ENCODE measurements at places on chromosomes 4 and X. TPM values are rescaled to one million over a fixed set of nuclear protein-coding genes. Genes with fewer than 3 reads are reported as not detected.

GRCh38 chr4:42955746-42956505 is 63.4 kb downstream of the GRXCR1 start:
- no peak for DNase-seq

DNA sequence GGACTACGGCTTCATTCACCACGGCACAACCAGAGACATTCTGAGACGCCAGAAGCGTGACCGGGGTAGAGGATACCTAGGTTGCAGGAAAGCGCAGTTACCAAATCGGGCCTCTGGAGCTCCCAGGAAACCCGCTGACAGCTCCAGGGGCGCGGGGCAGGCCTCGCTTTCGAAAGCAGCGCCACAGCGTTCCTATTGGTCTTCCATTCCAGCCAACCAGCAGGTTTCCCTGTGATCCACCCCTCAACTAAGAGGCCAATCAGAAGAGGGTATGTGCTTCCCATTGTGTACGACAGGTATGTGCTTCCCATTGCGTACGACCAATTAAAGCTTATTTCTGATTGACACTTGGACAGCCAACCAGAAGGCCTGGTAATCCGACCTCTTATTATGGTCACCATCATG is 14.9 kb downstream of the SNX12 start:
- DNase-seq: no peak

DNA sequence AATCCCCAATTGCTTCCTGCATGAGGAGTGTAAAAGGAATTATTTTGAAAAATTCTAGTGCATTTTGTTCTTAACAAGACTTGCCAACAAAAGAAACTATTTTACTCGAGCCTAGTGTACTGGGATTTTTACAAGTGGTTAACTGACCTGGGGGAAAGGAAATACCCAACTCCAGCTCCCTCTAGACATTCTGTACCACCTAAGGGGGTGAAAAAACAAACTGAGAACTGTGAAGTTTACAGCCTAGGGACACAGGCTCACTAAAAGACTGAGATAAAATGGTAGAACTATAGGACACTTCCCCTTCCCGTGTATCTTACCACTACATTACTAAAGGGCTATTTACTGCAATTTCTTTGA is 2.6 kb upstream of the ADH5 start:
- no peak for DNase-seq

DNA sequence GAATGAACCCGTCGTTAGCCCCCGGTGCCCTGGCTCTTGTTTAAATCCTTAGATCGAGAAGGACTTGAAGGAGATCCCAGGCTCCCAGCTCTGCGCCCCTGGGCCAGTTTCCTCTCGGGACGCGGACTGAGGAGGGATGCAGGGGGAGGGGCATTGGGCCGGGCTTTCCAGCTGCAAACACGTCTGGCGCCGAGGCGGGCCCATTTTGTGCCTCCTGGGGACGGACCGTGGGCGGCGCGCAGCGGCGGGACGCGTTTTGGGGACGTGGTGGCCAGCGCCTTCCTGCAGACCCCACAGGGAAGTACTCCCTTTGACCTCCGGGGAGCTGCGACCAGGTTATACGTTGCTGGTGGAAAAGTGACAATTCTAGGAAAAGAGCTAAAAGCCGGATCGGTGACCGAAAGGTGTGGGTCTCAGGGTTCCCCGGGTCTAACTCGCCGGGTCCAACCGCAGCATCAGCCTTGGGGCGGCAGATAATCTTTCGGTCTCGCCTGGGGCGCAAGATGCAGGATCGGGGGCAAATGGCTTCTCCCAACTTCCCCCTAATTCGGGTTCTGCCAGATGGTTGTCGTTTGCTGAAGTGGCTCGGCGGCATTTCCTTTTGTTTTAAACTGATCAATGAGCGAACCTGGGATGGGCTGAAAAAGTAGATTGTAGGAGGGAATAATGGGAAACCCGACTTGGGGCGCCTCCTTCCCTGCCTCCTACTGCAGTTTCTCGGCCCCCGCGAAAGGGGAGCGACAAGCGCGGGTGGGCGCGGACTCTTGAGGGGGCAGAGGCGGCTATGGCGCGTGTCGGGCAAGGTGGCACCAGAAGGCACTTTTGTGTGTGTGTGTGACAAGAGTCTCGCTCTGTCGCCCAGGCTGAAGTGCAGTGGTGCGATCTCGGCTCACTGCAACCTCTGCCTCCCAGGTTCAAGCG is 2.9 kb downstream of the PDGFRA start:
- no peak for DNase-seq

CFAP299 gene
- total RNA-seq: not detected

DNA sequence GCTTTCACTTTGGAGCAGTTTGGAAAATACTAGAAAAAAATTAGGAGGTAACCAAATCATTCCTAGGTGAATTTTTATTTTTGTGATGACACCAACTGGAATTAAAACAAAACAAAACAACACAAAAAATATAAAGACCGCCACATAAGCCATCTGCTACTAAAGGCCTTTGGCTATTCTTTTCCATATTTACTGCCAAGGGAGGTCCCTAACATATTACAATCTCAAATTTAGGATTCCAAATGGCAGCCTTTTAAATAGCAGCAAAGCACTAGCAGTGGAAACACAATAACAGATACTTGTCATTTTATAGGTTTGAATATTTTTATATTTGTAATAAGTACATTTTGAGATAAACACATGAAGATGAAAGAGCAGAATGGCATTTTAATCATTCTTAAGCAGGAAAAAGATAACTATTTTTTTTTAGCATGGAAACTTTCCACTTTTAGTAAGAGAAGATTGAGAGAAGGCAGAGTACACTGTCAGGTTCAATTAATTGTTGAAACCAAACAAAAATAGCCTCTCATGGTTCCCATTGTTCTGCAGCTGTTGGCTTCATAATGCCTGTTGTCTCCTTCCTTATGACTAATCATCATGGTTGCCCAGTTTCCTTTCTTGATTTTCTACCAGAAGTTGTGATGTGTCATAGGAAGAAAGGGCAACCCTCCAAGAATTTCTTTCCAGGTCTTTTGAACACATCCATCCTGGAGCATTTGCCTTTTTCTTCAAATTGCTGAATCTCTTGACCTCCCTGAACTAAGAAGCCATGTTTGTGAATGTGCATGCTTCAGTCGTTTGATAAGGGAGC is 219.0 kb upstream of the EMCN start:
- peak; percentile 93 for DNase-seq

- DNase-seq: peak; percentile 82
These were observed 245.8 kb downstream of the ARHGAP24 start for GRCh38 chr4:85720735-85721134.

DNA sequence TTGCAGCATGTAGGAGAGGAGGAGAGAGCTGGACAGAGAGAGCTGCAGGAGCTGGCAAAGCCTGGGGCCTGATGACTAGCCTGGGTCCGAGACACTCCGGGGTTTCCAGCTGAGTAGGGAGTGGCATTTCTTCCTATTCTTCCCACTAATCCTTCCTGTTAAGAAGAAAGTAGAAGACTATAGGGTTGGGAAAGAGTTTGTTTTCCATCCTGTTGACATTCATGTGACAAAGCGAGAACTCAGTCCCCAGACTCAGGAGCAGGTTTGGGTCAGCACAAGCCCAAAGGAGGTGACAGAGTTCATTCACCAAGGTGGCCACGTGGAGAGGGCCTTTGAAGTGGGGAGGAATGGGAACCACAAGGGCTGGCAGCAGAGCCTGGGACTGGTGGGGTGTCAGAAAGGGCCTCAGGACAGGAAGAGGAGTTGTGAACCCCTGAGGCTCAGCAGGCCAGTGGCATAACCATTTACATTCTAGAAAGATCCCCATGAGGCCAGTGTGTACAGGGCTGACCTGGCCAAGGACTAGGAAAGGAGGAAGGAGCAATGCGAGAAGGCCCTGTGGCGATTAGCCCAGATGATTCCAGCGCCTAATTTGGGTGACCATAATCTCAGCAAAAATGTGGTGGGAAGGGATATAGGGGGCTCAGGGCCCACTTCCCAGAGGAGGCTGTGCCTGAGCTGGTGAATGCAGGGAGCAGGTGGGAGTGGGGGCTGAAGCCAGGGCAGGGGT is 3.3 kb upstream of the HAUS3 start:
- DNase-seq: peak; percentile 17

DNA sequence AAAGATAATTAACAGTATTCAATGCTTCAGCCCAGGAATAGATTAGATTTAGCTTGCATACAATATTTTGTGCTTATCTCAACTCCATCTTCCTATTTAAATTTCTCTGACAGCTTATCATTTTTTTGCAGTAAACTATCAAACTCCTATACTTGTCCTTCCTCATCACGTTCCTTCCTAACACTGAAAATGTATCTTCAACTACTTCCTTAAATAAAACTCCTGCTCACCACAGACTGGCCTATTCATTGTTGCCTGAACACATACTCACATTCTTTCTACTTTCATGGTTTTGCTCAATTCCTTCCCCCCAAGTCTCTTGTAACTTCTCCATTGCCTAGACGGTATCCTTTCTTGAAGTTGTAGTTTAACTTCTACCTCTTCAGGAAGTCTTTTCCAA is 28.5 kb upstream of the PTPN13 start:
- DNase-seq: no peak

GRCh38 chr4:158870626-158871334 is 102.0 kb downstream of the FNIP2 start:
- no peak for DNase-seq

DNA sequence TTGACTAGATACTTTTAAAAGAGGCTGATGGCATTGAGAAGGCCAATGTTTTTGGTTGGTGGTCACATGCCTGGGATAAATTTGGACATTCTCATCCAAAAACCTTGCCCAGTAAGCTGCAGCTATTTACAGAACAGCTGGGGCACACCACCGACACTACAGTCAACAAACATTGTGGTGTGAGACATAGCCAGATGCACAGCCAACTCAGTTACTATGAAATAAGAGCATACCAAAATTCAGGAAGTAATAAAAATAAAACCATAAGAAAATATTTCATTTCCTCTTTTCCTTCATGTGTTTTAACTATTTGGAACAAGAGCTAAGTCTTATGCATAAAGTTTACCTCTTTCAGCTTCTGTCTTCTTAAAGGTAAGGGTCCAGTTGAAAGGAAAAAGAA is 8.8 kb downstream of the PPM1K start:
- no peak for DNase-seq

GRIA2 gene
- total RNA-seq: not detected

- peak; percentile 15 for DNase-seq
These were observed 5.7 kb downstream of the SH3BP2 start for GRCh38 chr4:2798399-2799223.

- DNase-seq: no peak
These were observed 13.9 kb downstream of the SCARB2 start for GRCh38 chr4:76199664-76200211.

DNA sequence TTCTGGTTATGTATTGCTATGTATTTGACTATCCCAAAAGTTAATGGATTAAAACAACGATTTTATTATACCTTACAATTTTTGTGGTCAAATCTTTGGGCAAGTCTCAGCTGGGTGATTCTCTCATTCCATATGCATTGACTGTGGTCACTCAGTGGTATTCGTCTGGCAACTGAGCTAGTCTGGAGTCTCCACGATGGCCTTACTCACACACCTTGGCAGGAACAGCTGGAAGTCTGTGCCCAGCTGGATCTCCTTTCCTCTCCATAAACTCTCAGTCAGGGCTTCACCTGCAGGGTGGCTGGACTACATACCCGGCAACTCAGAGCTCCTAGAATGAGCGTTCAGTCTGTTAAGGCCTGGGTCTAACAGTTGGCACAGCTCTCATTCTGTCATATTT is 141.1 kb upstream of the WDFY3 start:
- DNase-seq: peak; percentile 58

CTAG2 gene
- total RNA-seq: not detected

MAGEB10 gene
- total RNA-seq: not detected

DNA sequence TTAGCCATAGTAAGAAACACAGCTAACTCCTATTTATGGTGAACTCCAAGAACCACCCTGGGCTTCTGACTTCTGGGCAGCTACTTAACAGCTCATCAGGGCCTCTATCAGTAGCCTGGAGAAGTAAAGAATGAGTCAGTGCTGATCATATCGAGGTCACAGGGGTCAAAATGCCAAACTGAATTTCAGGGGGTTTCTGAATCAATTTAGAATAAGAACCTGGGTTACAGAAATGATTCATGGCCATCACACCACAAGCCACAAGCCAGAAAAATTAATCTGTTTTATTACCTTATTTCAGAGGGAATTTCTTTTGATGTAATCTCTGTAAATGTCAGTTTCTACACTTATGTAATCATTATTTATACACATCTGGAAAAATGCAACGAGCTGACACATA is 64.4 kb downstream of the CHST7 start:
- DNase-seq: peak; percentile 28

GRCh38 chr4:21451032-21451431 is 497.5 kb downstream of the KCNIP4 start:
- peak; percentile 75 for DNase-seq

DNA sequence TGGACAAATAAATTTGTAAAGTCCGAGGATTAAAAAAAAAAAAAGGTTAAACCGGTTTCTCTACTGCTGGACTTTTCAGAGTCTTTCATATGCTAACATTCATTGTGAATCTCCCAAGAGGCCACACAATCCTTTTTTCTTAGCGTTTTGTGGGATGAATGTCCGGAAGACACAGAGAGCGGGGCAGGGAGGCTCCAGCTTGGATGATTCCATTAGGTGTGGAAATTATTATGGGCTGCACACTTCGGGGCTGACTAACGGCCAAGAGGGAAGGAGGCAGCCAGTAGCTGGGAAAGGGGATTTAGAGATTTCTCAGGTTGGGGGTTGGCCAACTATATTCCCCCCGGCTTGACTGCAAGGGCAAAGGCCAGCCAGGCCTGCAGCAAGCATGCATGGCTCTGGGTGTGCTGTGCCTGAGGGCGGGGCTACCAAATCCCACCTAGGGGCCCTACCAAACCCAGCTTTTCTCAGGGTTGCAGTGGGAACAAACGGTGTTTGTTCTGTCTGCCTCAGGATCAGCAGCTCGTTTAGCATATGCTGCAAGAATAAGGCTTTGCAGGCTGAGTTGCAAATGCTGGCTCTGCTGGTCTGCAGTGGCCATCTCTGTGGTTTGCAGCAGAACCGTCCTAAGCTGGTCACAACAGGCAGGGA is 28.6 kb downstream of the NYX start:
- no peak for DNase-seq

GRCh38 chrX:131288738-131289511 is at the start of gene IGSF1:
Gene IGSF1, minus strand, starts transcription at chrX:131289306. Its CDS starts 2,632 bp downstream, at chrX:131286674.
- no peak for DNase-seq
